ENCODE measurements at places on chromosomes 3 and 15. TPM values are rescaled to one million over a fixed set of nuclear protein-coding genes. Genes with fewer than 3 reads are reported as not detected.

DNA sequence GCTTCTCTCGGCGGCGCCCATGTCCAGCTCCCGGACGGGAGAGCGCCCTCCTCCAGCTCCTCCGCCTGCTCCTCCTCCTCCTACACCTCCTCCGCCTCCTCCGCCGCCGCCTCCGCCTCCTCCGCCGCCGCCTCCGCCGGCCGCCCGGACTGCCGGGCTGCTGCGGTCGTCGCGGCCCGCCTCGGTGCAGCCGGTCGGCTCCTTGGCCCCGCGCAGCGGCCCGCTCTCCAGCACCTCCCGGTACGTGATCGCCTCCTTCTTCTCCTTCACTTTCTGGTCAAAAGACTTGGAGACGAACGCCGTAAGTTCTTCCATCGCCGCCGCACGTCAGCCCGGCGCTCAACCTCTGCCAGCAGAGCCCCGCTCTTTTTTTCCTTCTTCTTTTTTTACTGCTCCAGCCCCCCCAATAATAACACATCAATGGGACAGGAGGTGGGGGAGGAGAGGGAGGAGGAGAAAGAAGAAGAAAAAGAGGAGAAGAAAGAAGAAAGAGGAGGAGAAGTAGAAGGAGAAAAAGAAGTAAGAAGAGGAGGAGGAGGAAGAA lies 438 bp downstream of the SHOX2 start:
- peak; percentile 56 for DNase-seq

GRCh38 chr15:35130245-35130644 lies 45.1 kb upstream of the NANOGP8 start:
- DNase-seq = no peak

DNA sequence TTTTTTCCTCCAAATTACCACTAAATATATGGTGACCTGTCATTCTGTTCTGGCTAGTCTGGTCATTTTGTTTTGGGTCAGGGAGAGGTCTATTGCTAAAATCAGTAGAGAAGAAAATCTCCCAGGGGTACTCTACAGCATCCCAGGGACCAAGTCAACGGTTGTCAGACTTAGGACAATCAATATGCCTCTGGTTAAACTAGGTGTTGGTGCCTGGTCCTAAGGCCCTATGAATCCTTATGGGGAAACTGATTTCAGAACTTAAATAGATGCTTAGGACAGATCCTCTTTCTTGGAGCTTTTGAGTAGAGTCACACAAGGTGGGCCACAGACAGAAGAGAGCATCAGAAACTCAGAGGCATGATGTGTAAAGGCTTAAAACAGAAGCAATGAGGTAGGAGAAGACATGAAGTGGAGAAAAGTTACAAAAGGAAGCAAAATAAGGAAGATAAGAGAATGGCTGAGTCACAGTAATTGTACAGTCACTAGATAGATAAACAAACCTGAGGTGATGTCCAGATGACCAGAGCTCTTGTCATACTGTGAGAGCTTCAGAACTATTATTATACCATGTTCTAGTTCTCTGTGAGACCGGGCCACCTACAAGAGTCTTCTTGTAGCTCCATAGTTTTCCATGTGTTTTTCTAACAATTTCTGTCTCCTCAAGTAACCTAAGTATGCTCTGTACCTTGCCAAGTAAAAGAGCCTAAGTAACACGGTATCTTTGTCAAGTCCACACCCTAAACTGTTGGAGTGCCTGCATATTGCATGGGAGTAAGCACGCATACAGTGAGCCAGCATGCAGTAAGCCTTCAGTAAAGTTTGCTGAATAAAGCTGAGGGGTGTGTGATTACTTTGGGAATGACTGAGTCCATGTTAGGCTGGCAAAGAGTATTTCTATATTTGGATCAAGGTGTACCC lies 44.6 kb upstream of the LEKR1 start:
- peak; percentile 77 for DNase-seq

- peak; percentile 5 for DNase-seq
Measured at GRCh38 chr3:177197727-177198460, 612 bp upstream of the TBL1XR1 start.

GRCh38 chr15:31523655-31524049 lies 197.0 kb downstream of the KLF13 start:
- DNase-seq = no peak

OR5H1 gene
- not detected for total RNA-seq

CCDC39 gene
- total RNA-seq = 0.22 TPM

MKRN2 gene
- 50.7 TPM for total RNA-seq

ADAMTS17 gene
- total RNA-seq = not detected

TMEM158 gene
- 95.1 TPM for total RNA-seq

CGNL1 gene
- 4.7 TPM for total RNA-seq

ZNF502 gene
- total RNA-seq = 0.93 TPM

Data from A172 (cell line).